ENCODE measurements at places on chromosomes 7 and 10.
A peak's percentile ranks its signal among the peaks of the same experiment; 100 is the strongest.

- DNase-seq: no peak
Measured at GRCh38 chr10:127318396-127318795, 122.0 kb upstream of the INSYN2A start.

GRCh38 chr10:22837771-22838170 lies 90.1 kb upstream of the ARMC3 start:
- no peak for DNase-seq

GRCh38 chr10:50422259-50422658 lies 170.9 kb upstream of the ASAH2 start:
- DNase-seq: no peak

DNA sequence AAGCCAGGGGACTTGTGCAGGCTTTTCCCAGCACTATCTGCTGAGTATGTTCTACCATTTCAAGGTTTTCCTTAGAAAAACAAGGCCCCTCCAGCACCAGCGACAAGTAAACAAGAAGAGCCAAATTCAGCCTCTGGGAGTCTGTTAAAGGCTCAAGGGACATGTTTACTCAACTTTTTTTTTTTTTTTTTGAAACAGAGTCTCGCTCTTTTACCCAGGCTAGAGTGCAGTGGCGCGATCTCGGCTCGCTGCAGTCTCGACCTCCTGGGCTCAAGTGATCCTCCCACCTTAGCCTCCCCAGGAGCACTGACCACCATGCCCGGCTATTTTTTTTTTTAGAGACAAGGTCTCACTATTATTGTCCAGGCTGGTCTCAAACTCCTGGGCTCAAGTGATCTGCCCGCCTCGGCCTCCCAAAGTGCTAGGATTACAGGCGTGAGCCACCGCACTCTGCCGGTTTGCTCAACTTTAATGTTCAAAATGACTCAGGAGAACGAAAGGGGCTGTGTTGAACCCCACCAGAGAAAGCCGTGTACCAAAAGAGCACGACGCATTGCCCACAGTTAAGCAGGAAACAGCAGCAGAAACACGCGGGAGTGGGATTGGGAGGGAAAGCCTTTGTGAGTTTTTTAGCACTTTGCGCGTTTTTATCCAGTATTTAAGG lies 772 bp downstream of the PRDX3 start:
- no peak for DNase-seq

DNA sequence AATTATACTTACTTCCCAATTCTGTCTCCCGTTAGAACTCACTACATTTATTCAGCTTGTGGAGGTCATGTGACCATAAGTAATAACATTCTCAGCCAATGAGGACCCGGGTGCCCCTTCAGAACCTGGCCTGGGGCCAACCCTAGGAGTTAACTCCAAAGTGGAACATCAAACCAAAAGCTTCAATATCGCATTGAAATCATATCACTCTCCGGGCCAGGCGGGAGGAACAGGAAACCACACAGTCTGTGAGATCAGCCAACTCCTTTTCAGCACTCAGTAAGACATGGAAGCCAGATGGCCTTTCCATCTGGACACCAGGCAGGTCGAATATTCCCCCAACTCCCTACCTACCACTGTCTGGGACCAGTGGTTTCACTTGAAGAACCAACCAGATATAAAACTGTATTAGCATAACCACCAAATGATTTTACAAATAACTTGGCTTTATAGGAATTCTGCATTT lies 5.5 kb downstream of the CREB3L2 start:
- DNase-seq: peak; percentile 75
